Thyroid gland (tissue), 4 donors: ENCODE measurements at places on chromosomes 6 and 20.

DNA sequence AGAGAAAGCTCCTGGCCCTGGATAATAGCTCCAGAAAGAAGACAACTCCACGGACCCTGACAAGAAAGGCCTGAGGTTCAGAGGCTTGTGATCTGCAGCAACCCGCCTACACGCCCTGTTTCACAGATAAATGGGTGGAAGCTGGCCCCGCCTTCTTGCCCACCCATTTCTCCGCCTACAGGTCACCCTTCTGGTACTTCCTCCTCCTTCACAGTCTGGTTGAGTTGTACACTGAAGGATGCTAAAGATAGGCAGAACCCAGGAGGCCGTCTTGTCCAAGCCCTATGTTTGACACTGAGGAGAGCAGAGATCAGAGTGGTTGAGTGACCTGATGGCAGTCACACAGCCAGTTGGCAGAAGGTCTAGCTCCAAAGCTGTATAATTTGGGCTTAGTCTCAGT is 34.2 kb upstream of the MDGA1 start:
- no peak for DNase-seq

- DNase-seq, result peak; percentile 6
Measured at GRCh38 chr20:45792317-45793118, 764 bp downstream of the DNTTIP1 start.

DNA sequence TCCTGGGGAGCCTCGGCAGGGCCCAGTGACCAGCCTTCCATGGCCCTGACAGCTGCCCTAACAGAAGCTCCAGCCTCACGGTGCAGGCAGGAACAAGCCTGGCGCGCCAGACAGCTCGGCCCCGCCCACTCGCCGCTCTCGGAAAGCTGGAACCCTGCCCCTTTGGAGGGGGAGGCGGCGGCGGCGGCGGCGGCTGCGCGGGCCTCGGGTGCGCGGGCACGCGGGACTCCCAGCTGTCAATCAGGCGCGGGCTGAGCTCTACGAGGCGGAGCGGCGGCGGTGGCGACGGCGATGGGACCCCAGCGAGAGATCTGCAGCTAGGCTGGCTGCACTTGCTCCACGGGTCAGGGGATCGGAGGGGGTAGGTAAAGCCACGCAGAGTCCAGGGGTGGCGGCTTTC is at the start of gene NRSN1:
Gene NRSN1 (plus strand): TSS at position 236 of the 400 bp plus-strand sequence. CDS start 8,113 bp downstream, outside the sequence.
- DNase-seq, result peak; percentile 15

DNA sequence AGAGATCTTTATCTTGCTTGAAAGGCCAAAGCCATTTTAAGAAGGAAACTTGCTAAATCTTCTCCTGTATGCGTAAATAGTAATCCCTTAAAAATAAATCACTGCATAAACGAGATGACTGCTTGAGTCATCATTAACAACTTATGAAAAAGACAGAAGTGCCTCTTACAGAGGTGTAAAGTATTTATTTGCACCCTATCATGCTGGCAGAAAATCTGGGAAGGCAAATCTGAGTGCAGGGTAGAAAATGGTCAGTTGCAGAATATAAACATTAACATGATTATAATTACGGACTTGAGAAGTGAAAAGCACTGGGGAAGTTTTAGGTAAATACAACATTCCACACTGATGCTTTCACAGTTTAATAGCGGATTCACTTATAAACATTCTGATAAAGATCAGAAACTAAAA is 67.5 kb upstream of the FBXO30 start:
- no peak for DNase-seq
